Anterior cingulate cortex (tissue), 58 donors: ENCODE measurements at places on chromosomes 7 and 10.

GRCh38 chr7:30451539-30452279 lies 26.9 kb downstream of the NOD1 start:
- DNase-seq: no peak

DNA sequence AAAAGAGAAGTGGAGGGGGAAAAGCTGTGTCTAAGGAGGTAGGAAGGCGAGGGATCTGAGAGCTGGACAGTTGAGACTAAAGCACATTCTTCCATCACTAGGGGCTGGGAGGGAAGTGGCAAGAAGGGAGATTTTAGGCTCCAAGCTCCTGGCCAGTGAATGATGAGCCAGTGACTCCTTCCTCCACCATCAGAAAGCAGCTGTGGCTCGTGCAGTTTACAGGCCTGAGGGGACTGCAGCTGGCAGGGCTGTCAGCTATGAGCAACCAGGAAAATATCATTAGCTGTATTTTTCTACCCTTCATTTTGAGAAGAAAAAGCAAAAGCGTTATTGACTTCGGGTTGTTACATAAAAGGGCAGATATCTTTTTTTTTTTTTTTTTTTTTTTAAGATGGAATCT lies 60.7 kb downstream of the GPAM start:
- no peak for DNase-seq

DNA sequence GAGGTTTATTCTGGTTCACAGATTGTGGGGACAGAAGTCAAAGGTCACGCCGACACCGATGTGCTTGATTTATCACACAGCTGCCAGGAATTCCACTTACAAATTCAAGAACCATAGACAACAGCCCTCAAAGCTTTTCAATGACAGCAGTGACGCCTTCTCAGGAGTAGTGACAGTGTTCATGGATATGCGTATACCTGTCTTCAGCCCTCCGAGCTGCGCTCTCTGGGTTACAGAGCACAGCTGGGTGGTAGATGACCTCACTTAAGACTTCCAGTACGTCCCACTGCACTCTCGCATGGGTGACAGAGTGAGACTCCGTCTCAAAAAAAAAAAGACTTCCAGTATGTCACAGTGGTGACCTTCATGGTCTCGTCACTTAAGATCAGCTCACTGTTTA lies 108.5 kb downstream of the TCERG1L start:
- no peak for DNase-seq

GRCh38 chr10:120262857-120263547 lies 194.0 kb upstream of the PLPP4 start:
- no peak for DNase-seq

- no peak for DNase-seq
Observed at GRCh38 chr10:79379512-79380124, 32.3 kb downstream of the PPIF start.

- DNase-seq: no peak
Observed at GRCh38 chr7:71842381-71842780, 569.8 kb downstream of the CALN1 start.

DNA sequence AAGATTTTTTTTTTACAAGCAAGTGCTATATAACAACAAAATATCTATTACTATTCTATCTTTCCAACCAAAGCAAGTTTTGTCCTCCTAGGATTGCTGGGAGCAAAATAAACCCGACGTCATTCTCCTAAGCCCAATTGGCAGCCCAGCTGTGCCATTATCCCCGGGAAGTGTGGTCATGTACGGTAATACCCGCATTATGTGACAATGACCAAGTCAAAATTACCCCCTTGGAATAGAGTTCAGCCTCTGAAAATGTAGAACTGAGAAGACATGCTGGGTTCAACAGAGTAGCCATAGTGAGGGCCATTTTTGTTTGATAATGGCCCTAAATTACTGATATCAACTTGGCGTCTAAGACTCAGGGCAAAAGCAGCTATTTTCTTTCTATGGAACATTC lies 215.5 kb downstream of the LRRTM3 start:
- DNase-seq: no peak

- DNase-seq: no peak
Observed at GRCh38 chr7:35331730-35332678, 78.1 kb upstream of the TBX20 start.
